Activated naive CD4-positive, alpha-beta T cell treated with Interleukin-2 at 50 U/mL for 16 hours (primary cell): ENCODE measurements at places on chromosomes 12 and 14.

DNA sequence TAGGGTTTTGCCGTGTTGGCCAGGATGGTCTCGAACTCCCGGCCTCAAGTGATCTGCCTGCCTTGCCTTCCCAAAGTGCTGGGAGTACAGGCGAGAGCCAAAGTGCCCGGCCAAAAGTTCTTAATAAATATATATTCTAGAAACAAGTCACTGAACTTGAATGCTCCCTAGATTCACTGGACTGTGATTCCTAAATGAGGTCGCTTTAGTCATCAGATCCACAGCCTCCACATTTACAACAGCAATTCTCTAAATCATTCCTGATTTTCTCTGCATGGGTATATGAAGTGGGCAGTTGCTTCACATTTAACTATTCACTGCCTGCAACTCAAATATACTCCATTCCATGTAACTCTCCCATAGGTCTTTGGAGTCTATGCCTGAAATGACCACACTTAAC is 813.0 kb downstream of the GALC start:
- DNase-seq: no peak

DNA sequence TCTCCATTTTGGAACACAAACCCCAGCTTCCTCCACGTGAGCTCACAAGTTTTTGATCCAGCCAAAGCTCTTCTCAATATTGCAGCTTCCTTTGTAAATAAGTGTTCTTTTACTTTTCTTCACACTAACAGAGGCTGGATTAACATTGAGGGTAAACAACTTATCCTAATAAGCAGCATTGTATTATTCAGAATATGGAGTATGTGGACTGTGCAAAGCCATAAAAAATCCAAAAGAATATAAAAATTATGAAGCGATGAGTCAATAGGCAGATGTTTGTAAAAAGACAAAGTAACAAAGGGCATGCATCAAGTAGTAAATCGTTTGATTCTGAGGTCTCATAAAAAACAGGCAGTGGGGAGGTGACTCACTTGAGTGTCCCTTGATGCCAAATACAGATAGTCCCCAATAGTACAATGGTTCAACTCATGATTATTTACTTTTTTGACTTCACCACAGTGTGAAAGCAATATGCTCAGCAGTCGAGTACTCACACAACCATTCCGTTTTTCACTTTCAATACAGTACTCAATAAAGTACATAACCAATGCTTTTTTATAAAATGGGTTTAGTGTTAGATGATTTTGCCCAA is 23.1 kb upstream of the KCNK10 start:
- no peak for DNase-seq

DNA sequence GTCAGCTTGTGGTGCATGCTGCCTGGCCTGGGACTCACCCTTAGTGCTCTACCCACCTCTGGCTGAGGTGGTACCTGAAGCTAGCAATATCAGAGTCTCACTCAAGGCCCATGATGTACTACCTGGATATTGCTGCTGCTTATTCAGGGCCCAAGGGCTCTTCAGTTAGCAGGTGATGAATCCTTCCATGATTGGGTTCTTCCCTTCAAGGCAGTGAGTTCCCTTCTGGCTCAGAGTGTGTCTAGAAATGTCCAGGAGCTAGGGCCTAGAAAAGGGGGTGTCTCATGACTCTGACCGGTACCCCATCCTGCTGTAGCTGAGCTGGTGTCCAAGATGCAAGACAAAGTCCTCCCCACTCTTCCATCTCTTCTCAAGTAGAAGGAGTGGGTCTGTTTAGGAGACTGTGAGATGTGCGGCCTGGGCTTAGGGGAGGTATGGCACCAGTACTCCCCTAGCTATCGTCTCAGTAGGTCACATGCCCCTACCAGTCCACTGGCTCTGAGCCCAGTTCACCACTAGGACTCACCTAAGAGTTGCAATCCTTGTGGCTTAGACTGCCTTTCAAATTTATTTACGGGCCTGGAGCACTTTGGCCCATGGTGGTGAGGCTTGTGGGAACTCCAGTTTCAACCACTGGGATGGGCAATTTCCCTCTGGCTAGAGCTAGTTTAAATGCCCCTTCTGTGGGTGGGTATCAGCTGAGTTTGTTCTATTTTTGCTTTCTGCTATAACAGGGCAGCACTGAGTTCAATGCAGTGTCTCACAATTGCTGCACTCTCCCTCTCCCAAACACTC is 12.2 kb downstream of the PRORP start:
- DNase-seq: no peak

GRCh38 chr12:64633940-64634337 is 23.6 kb downstream of the RASSF3 start:
- DNase-seq: no peak

DNA sequence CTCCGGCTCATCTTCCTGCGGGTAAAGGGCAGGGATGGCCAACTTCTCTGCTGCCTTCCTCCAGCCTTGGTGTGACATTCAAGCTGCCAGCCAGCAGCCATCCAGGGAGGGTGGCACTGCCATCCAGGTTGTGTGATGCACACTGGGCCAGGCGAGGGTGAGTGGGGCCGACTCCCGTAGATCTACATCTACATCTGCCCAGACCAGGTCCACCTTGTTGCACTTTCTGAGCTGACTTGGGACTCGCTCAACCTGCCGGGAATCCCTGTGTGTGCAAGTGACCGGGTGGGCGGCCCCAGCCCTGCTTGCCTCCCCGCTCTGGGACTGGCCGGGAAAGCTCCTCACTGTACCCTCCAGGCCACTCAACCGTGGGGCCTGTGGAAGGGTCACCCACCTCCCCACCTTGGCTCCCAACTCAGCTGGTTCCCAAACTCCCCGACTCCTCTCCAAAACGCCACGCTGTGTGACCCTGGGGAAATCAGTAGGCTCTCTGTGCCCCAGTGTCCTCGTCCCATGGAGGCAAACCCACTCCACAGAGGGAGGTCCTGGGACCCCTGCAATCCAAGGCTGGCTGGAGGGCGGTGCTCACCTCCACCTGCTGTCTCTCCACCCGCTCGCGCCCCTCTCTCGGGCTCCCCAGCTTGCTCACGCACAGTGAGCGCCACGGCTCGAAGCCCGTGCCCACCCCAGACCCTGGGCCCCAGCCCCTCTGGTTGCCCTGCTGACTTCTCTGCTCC is 14.7 kb downstream of the JAG2 start:
- no peak for DNase-seq

DNA sequence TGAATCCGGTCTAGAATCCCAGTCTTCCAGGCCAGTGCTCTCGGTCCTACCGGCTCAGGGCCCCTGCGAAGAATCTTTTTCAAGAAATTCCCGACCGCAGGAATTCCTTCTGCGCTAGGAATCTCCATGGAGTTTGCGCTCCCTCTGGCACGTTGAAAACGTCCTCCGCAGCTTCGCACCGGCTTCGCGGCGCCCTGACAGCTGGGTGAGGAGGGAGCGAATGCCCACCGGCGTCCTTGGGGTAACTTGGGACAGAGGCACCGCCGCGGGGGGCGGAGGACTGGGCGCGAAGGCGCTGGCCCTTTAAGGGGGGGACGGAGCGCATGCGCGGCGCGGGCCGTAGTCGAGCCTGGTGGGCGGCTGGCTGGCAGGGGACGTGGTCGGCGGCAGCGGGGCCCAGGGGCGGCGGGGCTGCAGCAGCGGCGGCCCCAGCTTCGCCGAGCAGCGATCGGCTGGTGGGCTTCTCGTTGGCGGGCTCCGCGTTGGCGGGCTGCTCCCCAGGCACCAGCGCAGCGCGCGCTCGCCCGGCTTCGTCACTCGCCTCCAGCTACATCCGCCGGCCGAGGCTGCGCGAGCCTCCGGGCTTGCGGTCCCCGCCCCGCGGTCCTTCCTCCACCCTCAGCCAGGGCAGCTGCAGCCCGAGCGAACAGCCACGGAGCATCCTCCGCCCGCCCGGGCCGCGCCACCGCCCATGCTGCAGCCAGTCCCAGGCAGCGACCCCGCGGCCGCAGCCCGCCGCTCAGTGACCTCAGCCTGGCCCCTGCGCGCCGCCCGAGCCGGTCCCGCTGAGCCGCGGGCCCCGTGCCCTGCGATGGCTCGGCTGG is at the start of gene VASH1:
VASH1 (plus strand) TSS at position 333 of the 824 bp plus-strand sequence. CDS start 1,354 bp downstream, outside the sequence.
- peak; percentile 66 for DNase-seq

DNA sequence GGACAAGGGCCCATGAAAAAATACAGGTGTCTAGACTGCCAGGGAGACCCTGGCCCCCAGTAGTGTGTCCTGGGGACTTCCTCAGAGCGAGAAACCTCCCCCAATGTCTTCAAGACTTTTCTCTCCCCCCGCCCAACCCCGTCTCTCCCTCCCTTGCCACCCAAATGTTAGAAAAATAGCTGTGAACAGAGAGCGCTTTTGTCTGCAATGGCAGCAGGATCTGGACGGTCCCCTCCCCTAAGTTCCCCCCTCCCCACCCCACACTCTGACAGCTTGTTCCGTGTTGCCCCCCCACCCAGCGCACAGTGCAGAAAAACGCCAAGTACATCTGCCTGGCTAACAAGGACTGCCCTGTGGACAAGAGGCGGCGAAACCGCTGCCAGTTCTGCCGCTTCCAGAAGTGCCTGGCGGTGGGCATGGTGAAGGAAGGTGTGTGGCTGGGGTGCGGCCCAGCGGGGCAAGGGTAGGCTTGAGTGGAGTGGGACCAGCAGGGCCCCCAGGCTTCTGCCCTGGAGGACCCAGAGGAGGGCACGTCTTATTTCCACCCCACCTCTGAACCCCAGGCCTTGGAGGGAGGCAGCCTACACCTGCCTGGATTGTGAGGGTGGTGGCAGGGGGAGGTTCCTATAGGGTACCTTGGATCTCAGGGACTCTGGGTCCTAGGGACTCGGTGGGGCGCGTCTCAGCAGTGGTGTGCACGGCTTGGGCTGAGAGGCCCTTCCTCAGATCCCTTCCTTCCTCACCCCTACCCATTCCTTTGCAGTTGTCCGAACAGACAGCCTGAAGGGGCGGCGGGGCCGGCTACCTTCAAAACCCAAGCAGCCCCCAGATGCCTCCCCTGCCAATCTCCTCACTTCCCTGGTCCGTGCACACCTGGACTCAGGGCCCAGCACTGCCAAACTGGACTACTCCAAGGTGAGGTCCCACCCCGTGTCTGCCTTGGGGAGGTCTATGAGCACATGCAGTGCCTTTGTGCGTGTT is 4.8 kb downstream of the NR4A1 start:
- DNase-seq: no peak

- no peak for DNase-seq
Observed at GRCh38 chr14:100528962-100529560, 58.2 kb downstream of the BEGAIN start.

GRCh38 chr12:105485321-105485910 is 154.9 kb downstream of the C12orf75 start:
- no peak for DNase-seq

GRCh38 chr12:13362260-13362841 is 165.8 kb downstream of the EMP1 start:
- DNase-seq: peak; percentile 37

DNA sequence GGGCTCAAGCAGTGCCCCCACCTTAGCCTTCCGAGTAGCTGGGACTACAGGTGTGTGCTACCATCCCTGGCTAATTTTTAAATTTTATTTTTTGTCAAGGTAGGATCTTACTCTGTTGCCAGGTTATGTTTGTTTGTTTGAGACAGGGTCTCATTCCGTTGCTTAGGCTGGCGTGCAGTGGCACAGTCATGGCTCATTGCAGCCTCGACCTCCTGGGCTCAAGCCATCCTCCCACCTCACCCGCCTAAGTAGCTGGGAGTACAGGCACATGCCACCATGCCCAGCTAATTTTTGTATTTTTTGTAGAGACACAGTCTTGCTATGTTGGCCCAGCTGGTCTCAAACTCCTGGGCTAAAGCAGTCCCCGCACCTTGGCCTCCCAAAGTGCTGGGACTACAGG is 83.3 kb upstream of the KCNH3 start:
- DNase-seq: no peak

DNA sequence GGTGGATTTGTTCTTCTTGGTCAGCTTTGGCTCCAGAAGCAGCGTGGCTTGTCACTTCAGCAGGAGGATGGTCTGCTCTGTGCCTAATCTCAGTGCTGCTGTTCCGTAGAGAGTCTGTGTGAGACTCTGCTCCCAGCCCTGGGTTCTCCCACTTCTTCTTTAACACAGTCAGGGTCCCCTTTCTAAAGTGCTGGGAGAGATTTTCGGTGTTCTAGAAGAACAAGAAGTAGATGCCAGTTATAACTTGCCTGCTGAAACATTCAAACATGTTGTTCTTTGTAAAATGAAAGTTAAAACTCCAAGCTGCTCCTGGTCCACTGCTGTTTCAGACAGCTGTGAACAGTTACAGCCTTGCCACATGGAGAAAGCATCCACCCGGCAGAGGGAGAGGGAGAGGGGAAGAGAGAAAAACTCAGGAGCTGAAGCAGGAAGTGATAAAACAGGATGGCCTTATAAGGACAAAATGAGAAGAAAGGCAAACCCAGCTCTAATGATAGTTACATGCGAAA is 55.2 kb upstream of the CERS5 start:
- peak; percentile 18 for DNase-seq

DNA sequence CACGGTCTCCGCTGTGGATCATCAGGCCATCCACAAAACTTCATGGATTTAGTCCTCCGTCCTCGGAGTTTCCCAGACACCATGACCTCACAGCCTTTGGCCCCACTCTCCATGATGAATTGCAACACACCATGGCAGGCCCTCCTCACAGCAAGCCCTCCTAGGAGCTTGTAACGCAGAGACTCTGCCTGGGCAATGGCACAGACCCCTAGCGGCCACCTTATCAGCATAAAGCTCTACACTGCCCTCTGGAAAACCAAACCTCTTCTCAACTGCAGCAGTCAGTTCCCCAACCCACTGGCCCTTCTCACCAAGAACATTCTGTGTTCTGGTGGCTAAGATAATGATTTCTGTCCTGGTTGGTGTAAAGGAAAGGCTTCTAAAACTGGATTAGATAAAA is 238.4 kb upstream of the USP15 start:
- DNase-seq: no peak

GRCh38 chr12:13090054-13090453 is 13.4 kb downstream of the GSG1 start:
- DNase-seq: no peak

- no peak for DNase-seq
Observed at GRCh38 chr12:2739832-2740641, 54.7 kb upstream of the FKBP4 start.

DNA sequence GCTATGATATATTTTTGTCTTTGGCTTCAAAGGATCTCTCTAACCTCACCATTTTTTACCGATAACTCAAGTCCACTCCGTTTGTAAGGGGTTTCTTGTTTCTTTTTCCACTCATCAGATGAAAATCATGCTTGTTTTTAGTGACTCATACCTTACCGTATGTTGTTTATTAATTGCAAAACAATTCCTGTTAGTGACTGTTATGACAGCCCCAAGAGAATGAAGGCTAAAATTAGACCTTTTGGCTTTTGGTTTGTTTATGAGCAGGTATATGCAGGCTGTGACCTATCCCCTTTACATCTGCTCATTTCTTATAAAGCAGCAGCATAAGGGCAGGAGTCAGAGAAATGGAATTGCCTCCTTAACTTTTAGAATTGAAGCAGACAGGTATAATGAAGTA is 319.8 kb downstream of the CEP128 start:
- DNase-seq: no peak

GRCh38 chr14:28671425-28671824 is 95.2 kb upstream of the FOXG1 start:
- no peak for DNase-seq

DNA sequence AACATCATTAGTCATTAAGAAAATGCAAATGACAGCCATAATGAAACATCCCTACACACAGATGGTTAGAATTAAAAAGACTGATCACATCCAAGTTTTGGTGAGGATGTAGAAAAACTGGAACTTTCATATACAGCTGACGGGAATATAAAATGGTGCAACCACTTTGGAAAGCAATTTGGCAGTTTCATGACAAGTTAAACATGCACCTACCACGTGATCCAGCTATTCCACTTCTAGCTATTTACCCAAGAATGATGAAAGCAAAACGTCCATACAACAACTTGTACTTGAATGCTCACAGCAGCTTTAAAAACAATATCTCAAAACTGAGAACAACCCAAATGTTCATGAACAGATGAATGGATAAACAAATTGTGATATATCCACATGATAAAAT is 77.9 kb upstream of the AVPR1A start:
- DNase-seq: no peak

- DNase-seq: no peak
Observed at GRCh38 chr14:69631509-69631908, 20.1 kb downstream of the SUSD6 start.
